ENCODE measurements at places on chromosomes 12 and 14.
A peak's percentile ranks its signal among the peaks of the same experiment; 100 is the strongest.

DNA sequence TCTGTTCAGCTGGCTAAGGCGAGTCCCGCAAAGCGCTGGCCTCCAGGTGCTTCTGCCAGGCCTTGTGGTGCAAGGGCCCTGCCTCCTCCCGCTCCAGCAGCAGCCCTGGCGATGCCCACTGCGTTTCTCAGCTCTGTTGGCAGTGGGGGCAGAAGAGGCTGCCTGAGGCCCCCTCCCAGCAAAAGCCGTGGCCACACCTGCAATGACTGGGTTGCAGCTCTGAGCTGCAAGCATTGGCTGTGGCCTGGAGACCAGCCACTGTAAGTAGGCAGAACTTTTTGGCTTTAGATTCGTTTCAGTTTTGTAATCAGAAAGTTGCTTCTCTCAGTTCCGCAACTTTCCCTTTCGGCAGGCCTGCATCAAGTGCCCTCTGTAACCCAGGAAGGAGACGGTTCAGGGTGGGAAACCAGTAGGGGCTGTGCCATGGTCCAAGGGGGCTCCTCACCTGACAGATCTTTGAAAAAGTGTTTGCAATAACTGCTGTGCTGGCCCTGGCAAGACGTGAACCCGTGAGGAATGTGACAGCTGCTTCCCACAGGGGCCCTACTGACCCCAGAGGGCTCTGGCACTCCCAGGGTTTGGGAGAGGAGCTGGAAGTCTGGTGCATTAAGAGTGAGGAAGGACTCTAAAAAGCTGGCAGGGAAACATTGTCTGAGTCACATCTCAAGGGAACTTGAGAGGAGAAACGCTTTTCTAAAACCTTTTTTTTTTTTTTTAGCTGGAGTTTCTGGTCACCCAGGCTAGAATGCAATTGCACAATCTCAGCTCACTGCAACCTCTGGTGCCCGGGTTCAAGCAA is 54.5 kb upstream of the MAX start:
- no peak for DNase-seq

DNA sequence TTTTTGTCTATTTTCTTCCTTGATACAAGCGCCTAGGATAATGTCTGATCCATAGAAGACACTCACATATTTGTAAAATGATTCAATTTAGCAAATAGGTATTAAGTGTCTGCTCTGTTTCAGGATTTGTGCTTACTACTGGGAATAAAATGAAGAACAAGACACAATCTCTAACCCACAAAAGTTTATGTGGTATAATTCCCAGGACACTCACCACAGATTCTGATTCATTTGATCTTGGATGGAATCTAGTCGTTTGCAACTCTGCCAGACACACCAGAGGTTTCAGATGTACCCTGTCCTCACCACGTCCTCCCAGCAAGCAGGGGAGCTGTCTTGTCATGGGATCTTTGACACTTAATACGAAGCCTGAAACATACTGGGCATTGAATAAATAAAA is 208.3 kb downstream of the LRIG3 start:
- DNase-seq: no peak

GRCh38 chr12:58408516-58408915 is 467.1 kb downstream of the ATP23 start:
- DNase-seq: no peak

DNA sequence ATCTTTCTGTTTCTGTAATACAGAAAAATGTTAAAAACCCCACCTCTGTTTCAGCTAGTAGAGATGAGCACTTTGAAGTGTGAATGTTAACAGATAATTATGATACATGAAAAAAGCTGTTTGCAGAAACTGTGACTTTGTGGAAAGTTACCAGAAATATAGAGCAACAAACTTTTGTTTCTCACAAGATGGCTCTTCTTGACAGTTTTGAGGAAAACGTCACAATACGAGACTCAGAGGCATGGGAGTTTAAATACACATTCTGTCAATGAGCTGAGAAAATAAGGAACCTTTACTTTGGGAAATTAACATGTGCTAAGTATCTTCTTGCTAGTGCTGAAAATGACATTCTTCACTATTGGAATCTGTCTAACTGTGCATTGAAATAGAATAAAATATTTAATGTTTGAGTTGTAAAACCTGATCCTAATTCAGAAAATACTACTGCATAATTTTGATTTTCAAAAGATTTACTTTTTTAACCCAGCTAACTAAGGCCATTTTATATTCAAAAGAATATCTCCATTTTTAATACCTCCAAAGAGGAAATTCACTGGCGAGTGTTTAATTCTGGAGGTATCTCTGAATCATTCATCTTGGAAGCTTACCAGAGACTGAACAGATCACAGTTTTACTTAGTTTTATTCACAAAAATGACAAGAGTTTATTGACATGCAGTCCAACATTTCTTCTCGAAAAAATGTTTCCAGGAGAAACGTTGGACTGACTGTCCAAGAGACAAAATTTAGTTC is 308.9 kb upstream of the LRFN5 start:
- no peak for DNase-seq

DNA sequence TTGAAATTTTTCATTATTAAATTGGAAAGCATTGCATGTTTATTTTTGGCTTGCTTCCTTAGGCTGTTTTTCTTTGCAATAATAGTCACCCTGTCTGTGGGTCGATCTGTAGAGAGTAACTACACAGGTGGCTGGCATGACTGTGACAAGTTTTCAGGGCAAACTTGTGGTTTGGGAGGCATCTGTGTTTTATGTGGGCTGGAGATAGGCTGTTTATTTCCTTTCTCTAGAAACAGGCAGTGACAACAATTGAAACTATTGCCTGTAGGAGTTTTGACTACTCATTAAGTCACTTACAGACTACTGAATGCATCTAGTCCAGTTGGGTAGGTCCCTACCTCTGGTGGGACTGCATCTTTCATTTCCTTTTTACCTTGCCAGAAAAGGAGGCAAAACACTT is 155.6 kb downstream of the DYRK2 start:
- no peak for DNase-seq

DNA sequence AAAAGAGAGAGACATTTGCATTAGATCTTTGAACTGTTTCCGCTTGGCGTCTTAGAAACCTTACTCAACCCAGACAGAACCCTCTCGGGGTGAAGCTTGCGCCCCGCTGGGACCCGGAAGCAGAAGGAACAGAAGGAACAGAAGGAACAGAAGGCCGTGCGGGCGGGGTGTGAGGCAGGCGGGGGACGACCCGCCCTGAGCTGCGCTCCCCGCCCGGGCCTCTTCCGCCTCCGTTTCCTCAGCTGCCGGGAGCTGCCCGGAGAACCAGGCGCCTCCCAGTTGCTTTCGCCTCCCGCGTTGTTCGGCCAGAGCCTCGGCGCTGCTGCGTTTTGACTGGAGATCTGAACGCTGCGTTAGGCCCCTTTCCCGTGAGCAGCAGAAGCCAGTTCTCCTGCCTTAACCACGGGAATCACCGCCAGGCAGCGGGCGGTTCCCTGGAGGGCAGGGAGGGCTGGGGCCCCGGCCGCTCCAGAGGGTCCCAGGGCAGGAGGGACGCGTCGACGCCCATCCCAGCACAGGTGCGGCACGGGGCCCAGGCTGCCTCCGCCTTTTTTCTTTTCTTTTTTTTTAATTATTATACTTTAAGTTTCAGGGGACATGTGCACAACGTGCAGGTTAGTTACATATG is 19.3 kb upstream of the MMP17 start:
- DNase-seq: no peak

DNA sequence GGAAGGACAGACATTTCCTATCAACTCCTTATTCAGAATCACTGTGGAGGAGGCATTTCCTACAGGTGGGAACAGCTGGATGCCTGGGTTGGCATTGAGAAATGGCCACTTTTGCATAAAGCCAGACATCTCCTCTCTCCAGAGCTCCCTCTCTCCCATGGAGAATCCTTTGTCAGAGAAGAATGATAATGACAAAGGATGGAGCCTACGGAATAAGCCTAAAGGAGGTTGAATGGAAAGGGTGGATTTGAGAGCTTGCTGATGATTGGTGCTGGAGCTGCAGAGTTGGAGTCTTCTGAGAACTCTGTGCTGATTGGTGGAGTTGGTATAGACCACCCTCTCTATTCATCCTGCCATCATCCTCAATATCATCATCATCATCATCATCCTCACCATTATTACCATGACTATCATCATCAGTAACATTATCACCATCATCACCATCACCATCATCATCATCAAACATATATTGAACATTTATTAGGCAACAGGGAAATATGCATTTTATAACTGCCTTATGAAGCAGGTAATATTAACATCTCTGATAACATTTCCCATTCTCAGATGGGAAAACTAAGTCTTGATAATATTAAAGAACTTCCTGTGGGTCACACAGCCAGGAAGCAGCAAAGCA is 89.2 kb upstream of the HSPB8 start:
- no peak for DNase-seq

- no peak for DNase-seq
These were observed 7.3 kb downstream of the C2CD5 start for GRCh38 chr12:22536971-22537544.

DNA sequence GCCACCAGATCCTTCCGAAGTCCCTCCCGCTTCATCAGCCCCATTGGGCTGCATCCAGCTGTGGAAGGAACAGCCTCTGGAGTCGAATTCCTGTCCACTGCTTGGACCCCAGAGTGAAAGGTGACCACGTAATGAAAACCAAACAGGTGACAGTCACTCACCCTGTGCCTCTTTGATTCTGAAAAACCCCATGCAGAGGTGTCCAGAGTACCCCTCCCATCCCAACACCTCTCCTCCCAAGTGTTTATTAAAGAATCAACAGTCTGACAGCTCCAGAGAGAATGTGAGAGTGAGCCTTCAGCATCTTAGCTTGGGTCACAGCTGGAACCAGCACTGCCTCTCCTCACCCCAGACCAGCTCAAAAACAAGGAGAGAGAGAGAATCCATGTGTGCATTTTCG is 178.6 kb upstream of the NOS1 start:
- DNase-seq: no peak

DNA sequence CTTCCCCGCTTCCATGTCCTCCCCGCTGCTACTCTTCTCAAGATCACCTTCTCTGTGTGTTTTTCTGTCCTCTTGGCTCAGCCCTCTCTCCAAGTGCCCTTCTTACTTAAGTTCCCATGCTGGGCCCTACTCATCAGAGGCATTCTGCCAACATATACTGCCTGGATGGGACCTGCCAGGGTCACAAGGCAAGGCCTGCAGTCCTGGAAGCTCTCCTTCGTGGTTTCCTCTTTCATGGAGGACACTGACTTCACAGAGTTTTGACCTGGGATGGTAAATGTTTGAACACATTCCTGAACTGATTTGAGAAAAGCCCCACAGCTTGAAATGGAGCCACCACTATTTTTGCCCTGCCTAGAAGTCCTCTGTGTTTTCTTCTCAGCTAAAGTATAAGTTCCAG is 140.9 kb downstream of the TMEM30B start:
- no peak for DNase-seq

DNA sequence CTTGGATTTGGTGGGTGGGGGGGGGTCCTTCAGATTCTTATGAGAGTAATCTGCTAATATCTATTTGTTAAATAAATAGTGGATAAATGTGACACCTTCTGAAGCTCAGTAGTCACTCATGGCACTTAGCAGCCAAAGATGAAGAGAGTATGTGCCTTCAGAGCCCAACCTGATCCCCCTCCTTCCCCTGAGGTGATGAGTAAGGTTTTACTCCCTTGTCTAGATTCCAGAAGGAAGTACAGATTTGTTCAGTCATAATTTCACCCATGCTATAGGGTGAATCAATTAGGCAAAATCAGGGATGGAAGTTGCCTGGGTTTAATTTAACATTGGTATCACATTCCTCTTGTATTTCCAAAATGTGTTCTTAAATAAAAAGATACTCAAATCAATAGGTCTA is 340.3 kb upstream of the ATP2B1 start:
- no peak for DNase-seq

DNA sequence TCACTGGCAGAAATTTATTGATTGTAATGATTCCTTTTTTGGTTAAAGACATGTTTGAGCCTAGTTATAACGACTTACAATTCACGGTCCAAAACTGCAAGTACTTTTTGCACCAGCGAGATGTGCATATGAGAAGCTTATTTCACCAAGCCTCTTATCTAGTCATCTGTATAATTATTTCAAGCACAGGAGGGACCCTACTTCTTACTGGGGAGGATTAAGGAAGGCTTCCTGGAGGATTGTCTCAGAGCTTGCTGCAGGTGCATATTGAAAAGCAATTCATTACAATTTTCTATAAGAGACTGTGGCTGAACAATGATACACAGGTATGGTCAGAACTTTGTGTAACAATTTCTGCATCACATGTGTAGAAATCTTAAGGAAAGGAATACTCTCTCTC is 152.9 kb downstream of the CAND1 start:
- no peak for DNase-seq

GRCh38 chr14:31484754-31485153 is 3.1 kb downstream of the GPR33 start:
- no peak for DNase-seq

- no peak for DNase-seq
These were observed 1.6 kb upstream of the INF2 start for GRCh38 chr14:104687601-104688504.

DNA sequence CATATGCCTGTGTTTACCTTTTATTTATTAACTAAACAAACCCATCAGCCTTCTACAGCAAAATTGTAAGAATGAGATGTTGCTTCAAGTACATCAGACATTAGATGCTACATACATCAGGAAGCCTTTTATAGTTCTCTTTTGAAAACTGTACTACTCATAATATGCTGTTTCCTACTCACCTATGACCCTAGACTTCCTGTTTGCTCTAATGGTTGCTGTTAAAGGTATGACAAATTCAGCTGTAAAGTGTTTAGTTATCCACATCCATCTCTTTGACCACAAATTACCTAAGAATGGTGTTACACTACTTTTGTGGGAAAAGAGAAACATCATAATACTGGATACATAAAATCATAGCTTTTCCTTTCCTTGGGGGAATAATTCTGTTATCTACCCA is 220.0 kb downstream of the RAD51B start:
- DNase-seq: no peak

DNA sequence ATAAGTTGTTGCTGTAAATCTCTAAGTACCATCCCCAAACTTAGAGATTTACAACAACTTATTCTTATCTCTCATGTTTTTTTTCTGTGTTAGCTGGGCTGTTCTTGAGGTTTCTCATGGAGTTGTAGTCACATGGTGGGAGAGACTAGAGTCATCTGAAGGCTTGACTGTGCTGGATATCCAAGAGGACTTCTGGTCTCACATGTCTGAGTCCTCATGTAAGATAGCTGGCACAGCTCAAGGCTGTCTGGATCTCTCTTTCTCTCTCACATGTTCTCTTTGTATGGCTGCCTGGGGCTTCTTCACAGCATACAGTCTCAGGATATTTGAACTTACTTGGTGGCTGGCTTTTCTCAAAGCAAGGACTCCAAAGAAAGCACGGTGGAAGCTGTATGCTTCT is 63.8 kb downstream of the DACT1 start:
- DNase-seq: peak; percentile 35

GRCh38 chr12:51901121-51901817 is 6.0 kb upstream of the ACVRL1 start:
- no peak for DNase-seq

GRCh38 chr14:84857571-84857970 is 672.4 kb upstream of the FLRT2 start:
- no peak for DNase-seq

- DNase-seq: no peak
These were observed 16.6 kb upstream of the PLEK2 start for GRCh38 chr14:67428501-67429031.

- no peak for DNase-seq
These were observed 11.2 kb downstream of the COX14 start for GRCh38 chr12:50123203-50123602.
